ENCODE measurements at places on chromosomes 1 and 21.

GRCh38 chr1:29218223-29218622 lies 12.5 kb downstream of the MECR start:
- no peak for DNase-seq

DNA sequence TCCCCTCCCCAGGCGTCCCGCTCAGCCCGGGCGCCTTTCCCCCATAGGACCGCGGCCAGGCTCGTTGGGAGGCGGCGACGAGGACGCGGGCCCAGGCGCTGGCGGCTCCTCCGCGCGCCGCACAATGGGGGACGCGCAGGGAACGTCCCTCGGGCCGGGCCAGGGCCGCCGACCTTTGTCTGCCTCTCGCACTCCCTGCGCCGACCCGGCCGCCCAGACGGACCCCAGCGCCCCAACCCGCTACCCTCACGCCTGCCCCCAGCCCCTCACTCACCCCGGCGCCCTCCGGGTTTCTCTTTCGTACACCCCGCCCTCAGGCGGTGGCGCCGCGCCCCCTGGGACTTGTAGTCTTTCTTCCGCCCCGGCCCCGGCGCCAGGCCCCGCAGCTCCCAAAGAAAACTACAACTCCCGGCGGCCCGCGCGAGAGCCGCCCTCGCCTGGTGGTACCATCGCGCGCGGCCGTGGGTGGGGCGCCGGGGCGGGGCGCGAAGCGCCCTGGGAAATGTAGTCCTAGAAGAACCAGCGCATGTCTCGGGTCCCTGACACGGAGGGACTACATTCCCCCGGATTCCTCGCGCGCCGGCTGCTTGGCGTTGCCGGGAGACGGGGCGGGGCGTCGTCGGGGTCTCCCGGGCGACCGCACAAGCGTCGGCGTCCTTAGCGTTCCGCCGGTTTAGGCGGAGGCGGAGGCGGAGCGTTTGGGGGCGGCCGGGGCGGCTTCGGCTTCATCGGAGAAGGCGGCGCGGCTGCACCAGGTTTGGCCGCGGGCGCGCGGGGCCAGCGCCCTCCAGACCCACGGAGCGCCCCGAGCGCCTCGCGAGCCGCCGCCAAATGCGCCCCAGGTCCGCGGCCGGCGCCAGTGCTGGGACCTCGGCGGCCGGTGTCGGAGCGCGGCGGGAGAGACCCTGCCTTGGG lies at the start of gene C1orf159:
C1orf159 (minus strand) TSS at position 304 of the 915 bp plus-strand sequence. CDS start 24,546 bp downstream, outside the sequence.
- DNase-seq = peak; percentile 100

DNA sequence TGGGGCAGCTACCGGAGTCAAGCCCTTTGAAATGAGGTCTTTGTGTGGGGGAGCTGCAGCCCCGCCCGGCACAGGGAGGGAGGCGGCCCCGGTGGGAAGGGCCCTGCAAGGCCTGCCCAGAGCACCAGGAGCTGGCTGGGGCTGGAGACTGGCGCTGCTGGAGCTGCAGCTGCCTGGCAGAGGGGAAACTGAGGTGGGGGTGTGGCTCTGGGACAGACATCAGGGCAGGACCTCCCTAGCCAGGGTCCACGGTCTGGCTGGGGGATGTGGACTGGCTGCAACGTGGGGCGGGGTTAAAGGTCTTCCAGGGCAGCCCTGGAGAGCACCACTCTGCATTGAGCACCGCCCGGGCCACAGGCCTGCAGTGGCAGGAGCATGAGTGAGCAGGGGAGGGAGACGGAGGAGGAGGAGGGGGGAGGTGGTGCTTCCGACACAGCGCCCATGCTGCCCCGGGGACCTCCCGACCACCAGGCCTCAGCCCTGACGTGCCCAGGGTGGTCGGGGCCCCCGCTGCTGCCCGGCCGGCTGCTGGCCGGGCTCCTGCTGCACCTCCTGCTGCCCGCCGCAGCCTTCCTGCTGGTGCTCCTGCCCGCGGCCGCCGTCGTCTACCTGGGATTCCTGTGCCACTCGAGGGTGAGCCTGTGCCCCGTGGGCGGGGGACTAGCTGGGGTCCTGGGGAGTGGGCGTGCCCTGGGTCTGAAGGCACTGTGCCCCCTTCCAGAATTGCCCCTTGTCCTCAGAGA lies 4.8 kb upstream of the ANKRD65 start:
- DNase-seq = no peak

- no peak for DNase-seq
These were observed 5.0 kb downstream of the SLC19A1 start for GRCh38 chr21:45537111-45537745.

DNA sequence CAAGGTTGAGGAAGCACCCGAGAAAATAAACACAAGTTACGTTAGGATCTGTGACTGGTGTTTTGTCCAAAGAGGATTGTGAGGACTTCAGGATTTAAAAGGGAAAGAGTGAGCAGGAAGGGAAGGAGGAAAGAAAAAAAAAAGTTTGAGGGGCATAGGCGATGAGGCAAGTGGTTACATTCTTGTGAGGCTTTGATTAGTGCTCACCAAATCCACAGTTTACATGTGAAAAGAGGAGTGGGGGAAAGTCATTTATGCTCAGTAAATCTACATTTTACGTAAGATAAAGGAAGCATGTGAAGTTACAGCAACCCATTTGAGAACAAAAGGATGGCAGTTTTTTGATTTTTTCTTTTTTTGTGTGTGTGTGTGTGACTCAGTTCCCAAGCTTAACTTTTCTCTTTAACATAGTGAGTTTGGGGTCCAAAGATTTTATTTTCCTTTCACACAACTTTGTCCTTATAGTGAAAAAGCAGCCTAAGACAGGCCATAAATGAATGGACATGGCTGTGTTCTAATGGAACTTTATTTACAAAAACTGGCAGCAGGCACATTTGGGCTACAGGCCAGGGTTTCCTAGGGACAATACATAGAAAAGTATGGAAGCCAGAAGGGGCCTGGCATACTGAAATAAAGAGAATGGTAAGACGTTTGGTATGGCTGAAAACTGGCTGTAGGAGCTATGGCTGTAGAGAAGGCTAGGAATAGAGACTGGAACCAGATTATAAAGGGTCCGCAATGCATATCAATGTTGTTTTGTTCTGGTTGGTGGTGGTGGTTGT lies 121.7 kb downstream of the FGGY start:
- no peak for DNase-seq

DNA sequence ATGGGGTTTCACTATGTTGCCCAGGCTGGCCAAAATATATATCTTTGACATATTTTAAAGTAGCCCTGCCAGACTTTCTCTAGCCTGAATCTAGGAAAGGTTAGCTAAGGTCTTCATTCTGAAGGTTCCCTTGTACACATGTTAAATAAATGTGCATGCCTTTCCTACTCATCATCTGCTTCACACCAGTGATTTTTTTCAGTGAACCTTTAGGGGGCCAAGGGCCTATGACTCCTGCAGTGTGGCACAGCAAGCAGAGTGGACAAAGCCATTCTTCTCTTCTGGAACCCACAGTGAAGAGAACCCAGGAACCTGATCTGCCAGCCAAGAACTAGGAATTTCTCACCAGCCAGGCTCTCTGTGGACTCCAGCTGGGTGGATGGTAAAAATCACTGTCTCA lies 22.9 kb downstream of the CBR1 start:
- no peak for DNase-seq

DNA sequence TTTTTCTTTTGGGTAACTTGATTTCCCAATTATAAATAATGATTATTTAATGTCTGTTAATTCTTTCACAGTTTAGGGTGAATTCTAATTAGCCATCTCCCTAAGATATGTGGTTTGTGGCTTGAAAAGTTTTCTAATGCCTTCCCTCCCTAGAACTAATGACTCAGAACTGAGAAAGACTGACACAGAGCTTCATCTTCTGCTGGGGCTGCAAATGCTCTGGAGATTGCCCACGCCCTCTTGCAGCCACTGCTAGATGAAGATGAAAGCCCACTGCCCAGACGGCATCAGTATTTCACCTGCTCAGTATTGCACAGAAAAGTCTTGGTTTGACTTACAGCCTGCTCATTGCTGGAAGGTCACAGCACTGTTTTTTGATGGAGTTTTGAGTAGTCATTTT lies 101.5 kb downstream of the ST6GALNAC3 start:
- no peak for DNase-seq

DNA sequence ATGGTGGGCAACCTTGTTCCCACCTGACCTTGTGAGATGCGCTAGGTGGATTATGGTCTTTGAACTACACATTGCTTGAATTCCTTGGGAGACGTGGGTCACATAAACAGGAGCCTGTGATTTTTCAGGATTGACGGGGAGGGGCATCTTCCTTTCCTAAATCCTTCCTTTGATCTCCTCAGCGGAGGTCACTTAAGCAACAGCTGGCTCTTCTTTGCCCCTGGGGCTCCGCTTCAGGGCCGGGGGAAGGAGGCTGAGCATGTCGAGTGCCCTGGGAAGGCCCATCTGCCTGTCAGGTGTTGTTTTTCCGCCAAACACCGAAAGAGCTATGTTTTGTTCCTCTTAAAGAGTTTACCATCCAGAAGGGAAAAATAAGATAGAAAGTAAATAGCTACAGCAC lies 40.6 kb downstream of the KIF26B start:
- no peak for DNase-seq

GRCh38 chr1:12326986-12327385 lies 97.2 kb downstream of the VPS13D start:
- peak; percentile 7 for DNase-seq

DNA sequence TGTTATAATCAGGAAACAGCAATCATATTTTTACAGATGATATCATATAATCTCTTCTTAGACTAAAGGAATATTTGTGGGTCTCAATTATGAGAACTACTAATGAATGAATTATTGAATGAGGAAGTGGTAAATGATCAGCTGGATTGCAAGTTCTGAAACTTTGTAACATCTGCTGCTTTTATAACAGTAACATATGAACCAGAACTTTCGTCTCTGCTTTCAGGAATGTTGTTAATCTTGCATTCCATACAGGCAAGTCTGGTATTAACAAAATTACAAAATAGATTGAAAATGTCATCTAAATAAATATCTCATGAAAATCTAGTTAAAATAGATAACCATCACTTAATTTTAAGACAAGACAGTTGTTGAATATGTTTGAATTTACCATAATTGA lies 110.5 kb upstream of the COL11A1 start:
- no peak for DNase-seq

GRCh38 chr1:225468270-225469020 lies 40.6 kb upstream of the LBR start:
- no peak for DNase-seq

DNA sequence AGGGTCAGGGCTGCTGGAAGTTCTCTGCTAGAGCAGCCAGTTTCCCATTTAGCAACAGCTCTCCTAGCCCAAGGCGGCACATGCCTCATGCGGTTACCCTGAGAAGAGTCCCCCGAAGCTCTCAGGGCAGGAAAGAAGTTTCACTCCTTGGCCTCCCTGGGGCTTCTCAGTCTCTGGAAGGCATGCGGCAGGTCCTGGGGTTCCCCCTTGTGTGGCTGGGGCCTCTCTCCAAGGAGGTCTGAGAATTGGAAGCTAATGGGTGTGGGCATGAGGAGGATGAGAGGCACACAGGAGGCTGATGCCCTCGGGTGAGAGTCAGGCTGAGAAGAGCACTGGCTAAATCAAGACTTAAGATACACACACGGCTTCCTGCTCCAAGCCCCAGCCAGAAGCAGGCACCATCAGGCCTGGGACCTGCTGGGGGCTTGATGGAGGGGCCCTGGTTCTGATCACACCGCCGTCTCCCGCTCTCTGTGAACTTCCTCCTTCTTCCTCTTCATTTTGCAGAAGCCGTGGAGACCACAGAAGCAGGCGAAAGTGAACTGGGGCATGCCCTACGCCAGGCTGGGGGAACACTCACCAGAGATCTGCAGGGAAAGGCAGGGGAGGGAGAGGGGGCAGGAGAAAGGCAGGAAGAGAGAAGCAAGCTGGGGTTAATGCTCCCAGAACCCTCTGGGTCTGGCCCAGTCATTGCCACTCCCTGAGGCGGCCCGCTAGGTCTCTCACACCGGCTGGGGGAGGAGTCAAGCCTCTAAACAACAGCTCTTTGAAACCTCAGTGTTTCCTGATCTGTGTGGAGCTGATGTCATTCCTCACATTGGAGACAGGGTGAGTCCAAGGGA lies 15.1 kb downstream of the BLACAT1 start:
- DNase-seq = peak; percentile 100

GRCh38 chr1:56515898-56516538 lies 63.3 kb downstream of the PLPP3 start:
- DNase-seq = no peak

- no peak for DNase-seq
These were observed 36.6 kb downstream of the DEGS1 start for GRCh38 chr1:224219612-224220059.

DNA sequence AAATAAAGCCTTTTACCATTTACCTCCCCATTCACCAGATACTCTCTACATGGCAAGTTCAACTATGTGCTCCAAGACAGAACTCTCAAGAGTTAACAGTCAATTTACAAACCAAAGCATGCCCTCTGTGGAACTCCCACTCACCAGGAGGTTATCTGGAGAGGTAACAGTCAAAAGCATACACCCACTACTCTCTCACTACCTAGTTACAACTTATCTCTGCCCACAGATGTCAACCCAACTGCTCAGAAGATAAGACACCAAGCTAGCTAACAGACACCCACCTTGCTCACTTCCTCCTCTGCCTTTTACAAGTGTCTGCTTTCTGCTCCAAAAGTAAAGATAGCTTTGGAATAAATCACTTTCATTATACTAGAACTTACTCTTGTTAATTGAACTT lies 131.0 kb downstream of the TRIM33 start:
- no peak for DNase-seq

DNA sequence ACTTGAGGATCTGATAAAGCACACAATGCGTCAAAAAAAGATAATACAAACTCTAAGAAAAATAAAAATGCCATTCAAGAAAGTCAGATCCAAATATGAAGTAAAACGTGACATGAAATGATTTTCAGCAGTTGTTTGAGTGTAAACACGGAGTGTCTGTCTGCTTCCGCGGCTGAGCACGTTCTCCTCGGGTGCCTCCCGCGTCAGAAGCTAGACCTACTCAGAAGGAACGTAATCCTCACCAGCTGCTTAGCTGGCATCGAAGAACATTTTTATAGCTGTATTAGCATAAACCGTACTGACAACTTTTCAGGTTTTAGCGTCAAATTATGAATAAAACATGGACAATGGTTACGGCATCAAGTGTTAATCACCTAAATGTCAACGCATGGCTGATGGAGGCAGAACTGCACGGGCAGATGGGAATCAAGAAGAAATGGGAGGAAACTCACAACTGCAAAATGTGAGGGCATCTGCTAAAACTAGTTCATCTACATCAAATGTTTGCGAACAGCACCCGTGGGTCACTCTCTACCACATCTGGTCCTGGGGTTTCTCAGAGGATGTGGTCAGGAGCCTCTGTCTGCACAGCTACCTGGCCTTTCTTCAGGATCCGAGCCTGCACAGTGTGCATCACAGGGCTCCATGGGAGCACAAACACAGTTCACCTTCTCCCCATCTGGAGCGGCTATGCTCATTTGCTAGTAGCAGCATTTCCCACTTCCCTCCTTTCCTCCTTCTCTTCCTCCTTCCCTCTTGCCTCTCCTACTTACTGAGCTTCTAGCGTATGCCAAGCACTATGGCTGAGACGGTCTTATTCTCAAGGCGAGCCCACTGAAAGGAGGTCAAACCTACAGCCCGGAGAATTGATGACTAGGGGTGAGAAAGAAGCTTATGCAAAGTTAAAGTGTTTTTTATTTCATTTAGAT lies 40.0 kb downstream of the RCAN1 start:
- DNase-seq = no peak

GRCh38 chr1:109838838-109839240 lies 71.8 kb upstream of the CSF1 start:
- DNase-seq = no peak

- no peak for DNase-seq
These were observed 13.1 kb downstream of the SDC3 start for GRCh38 chr1:30895382-30895943.

All from DMS153 (cell line).